Right renal cortex interstitium (tissue), 3 donors: ENCODE measurements at places on chromosomes 1 and 21.

DNA sequence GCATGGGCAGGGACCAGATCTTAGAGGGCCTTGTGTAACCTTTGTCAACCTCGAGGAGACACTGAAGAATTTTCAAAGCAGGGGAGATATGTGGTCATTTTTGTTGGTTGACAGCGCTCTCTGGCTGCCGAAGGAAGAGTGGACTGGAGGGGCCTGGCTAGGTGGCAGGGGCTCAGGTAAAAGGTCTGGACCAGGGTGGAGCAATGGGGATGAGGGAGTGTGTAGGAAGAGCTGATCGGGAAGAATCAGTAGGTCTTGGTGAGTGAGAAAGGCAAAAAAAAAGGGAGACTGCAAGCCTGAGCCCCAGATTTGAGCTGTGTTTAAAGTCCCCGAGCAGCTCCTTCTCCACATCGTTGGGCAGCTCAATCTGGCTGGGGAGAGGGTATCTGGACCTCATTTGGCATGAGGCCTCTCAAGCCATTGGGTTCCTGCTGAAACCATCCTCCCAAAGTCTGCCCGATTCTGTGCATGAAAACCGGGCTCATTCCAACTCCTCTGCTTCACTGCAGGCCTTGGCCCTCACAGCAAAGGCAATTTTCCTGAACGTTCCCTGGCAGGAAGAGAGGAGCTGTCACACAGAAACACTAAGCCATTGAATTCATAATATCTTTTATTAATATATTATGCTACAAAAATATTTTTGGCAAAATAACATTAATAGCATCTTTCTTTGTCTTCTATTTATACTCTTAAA lies 237.1 kb downstream of the TRABD2B start:
- DNase-seq, result no peak

DNA sequence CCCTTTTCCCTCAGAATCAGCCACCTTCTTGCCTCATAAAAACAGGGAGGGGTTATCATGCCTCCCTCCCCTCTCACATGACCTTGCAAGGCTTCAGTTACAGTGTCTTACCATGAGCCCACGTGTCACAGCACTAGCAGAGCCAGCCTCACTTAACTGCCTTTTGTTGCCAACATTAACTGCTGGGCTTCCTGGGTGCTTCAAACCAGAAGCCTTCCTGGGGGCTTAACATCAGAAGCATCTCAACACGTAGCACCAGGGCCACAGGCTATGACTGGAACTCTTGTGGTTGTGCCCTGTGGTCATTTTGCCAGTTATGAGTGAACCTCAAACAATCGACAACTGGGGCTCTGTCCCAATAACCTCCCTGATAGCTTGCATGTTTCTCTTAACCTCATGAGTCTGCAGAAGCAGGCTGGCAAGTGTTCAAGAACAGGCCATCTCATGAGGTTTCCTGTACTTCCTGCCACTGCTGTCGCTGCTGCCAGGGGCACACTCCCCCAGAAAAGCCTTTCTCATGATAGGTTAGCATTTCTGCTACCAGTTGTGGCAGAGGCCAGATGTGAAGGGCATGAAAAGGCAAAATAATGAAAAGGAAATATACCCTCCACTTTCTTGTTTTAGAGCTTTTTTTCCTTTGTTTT lies 132.2 kb downstream of the GLUL start:
- DNase-seq, result no peak

GRCh38 chr21:42120903-42121535 lies 49.9 kb downstream of the UMODL1 start:
- no peak for DNase-seq

- DNase-seq, result no peak
Measured at GRCh38 chr21:37087188-37087587, 14.1 kb downstream of the TTC3 start.

- no peak for DNase-seq
Measured at GRCh38 chr1:191260056-191260455, 782.4 kb upstream of the BRINP3 start.

- no peak for DNase-seq
Measured at GRCh38 chr1:113940365-113941244, 11.5 kb downstream of the HIPK1 start.

GRCh38 chr1:32485554-32486255 lies 20.8 kb downstream of the ZBTB8B start:
- DNase-seq, result no peak
